Fibroblast of skin of left biceps (primary cell): ENCODE measurements at places on chromosomes 2 and 18.

- DNase-seq = no peak
Measured at GRCh38 chr2:218754201-218754600, 27.7 kb upstream of the CYP27A1 start.

GRCh38 chr2:48162742-48163141, 256.4 kb upstream of the FBXO11 start:
- no peak for DNase-seq

DNA sequence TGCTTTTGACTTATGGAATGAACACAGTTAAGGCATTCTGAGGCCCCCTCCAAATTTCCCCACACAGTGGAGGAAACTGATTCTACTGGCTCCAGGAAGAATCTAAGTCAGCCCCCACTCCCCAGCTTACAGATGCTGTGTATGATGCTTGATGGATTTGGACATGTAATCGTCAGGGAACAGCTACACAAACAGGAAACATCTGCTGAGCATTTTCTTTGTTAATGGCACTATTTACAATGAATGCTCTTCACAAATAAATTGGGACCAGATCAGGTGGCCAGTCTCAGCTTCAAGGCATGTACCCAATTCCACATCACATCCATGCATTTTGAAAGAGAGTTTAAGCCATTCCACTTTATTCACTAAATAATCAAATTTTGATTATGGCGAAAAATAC, 562.3 kb downstream of the SOX11 start:
- DNase-seq = no peak

DNA sequence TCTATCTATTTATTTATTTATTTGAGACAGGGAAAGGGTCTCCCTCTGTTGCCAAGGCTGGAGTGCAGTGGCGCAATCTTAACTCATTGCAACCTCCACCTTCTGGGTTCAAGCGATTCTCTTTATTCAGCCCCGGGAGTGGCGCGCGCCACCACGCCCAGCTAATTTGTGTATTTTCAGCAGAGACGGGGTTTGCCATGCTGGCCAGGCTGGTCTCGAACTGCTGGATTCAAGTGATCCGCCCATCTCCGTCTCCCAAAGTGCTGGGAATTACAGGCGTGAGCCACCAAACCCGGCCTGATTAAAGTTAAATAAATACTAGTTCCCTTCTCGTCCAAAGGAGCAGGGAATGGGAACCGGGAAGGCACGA, 4.2 kb upstream of the CTDSP1 start:
- no peak for DNase-seq

DNA sequence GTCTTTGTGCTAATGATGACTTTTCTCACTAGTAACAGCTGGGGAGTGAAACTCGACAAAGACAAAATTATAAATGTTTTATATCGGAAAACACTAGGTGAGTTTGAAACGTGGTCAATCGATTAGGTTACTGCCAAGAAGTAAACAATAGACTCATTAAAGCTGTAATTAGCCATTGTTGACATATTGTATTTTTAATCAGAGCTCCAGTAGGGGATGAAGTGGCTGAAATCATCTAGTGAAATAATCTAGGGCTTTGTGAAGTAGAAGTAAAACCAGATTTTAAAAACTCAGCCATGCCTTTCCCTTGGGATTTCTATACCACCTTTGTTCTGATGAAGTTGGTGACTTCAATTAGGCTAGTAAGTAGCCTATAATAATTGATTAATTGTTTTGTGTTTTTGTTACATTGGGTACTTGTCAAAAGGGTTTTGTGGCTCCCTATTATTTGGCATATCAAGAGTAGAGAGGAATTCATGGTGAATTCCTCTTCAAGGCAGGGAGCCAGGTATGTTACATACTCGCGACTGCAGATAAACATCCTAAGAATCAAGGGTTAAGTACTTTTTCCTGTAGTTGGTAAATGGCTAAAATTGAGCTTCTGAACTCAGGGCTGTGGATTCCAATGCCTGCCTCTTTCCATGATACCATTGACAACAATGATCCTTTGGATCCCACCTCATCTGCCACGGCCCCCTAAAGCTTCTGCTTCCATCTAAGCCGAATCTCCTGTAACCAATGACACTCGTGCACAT, 31.6 kb downstream of the RAB27B start:
- no peak for DNase-seq

GRCh38 chr2:158060835-158061435, 40.7 kb upstream of the UPP2 start:
- DNase-seq = peak; percentile 14

DNA sequence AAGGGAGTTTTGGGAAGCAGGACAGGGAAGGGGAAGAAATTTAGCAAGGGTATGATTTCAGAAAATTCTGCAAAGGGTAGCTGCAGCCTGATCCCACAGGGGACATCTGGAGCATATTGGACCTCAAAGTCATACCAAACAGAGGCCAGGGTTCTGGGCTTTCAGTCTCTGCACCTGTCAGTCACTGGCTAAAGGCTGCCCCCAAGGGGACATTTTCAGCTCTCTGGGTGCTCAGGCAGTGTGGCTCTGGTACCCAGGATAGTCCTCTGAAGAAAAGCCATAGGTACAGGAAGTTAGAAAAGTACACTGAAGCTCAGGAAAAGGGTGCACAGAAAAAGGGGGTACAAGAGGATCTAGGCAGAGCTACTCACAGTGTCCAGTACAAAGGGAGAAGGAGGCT, 149.2 kb downstream of the INSIG2 start:
- no peak for DNase-seq

GRCh38 chr2:240928476-240929363, 22.6 kb downstream of the CROCC2 start:
- DNase-seq = no peak

GRCh38 chr2:26448651-26449050, 29.3 kb downstream of the OTOF start:
- no peak for DNase-seq

- DNase-seq = no peak
Measured at GRCh38 chr2:57693965-57694364, 352.6 kb upstream of the VRK2 start.

DNA sequence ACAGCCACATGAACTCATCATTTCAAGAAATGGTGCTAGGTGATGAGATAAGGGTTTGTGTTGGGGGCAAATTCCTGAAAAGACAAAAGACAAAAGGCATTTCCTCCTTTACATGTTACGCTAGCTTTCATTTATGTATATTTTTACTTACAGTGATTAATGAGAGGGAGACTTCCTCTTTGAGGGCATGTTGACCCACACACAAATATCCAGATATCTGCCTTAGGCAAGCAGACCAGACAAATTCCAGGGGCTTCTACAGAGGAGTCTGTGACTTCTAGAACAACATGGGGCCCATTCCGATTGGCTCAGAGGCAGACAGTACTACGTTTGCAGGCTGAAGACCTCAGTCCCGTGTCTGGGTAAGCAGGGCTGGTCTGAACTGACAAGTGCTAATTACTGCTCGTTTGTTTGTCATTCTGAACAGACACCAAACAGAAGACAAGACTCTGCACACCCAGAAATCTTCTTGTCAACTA, 74.8 kb upstream of the ST6GAL2 start:
- DNase-seq = no peak

GRCh38 chr2:162327134-162327769, 8.8 kb upstream of the IFIH1 start:
- no peak for DNase-seq

GRCh38 chr2:48445091-48445725, 84.7 kb upstream of the STON1 start:
- DNase-seq = no peak

DNA sequence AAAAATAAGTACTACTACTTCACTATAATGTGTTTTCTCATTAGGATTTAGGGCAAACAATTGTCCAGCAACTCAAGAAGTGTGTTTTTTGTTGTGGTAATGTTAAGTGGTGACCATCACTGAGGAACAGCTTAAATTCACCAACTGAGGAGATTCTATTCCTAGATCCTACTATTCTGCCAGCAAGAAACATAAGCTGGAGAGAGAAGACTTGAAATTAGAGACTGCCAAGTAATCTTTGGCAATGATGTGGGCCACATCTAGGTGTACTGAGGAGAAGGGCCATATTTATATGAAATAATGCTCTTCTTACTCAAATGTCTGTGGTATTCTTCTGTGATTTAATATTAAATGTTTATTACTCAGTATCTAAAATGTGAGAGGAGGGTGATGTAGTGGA, 44.3 kb upstream of the MSTN start:
- no peak for DNase-seq

GRCh38 chr2:206023183-206023582, 62.8 kb downstream of the INO80D start:
- DNase-seq = no peak

DNA sequence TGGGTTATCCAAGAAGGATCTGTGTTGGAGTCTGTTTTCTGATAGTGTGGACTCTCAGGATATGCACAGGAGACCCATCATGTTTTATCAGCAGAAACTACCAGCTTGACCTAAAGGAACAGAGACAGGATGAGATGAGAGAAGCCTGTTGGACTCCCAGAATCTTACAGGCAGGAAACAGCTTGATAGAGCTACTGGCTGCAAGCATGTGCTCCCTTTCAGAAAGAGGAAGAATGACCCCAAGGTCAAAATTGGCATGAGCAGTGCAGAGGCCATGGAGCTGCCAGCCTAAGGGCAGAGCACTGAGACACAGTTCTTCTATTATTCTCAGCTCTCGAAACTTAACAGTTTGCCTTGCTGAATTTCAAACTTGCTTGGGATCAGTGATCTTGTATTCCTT, 135.2 kb upstream of the NFATC1 start:
- no peak for DNase-seq

GRCh38 chr18:72160510-72161445, 383.4 kb downstream of the CBLN2 start:
- DNase-seq = no peak

DNA sequence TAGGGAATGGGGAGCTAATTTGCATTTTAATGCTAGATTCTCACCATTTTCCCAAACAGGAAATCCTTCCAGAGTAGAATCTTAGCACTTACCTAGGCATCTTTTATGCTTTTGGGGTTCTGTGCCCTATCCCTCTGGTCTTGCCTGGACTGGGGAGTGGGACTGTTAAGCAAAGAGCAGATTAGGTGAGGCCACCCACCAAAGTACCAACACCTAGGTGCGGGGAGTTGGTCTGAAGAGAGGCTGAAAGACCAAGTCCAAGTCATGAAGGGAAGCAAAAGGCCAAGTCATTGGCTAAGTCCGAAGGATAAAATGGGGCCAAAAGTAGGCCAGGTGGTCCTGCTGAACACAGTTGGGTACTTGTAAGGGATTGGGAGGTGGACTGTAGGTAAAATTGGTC, 86.7 kb downstream of the FAM168B start:
- DNase-seq = no peak

GRCh38 chr2:44351088-44351487, 10.2 kb downstream of the PREPL start:
- no peak for DNase-seq

DNA sequence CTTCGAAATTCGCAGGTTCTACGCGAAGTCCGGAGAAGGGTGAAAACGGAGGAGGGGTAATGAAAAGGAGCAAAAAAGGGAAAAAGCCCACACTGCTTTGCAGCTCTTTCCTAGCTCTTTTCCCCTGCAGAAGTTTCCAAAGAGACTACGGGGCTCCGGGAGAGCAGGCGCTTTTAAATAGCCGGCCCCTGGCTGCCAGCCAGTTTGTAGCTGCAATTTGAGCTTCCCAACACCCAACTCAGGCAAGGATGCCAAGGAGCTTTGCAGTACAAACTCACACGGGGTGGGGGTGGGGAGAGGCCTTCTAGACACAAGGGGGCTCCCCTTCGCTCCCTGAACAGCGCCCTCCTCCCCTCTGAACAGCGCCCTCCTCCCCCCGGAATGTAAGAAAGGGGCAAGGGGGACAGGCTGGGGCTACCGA, at the start of gene IGFBP5:
Gene IGFBP5 (minus strand): TSS at position 149 of the 421 bp plus-strand sequence. CDS start 774 bp downstream, outside the sequence.
- DNase-seq = peak; percentile 87

- DNase-seq = no peak
Measured at GRCh38 chr2:58731488-58731869, 490.4 kb upstream of the FANCL start.

DNA sequence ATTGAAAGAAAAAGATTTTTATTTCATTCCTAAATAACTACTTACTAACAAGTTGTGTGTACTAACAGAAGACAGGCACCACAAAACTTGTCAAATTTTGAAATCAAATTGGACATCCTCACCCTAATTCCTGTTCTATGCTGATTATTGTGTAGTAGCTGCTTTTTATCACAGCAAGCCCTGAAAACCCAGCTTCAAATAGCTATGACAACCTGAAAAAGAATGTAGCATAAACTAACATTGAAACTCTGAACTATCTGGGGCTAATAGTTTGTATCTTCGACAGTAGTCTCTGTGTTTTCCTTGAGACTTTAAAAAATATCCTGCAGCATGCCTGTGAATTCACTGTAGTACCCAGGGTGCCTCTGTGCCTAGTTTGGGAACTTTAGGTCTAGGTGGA, 122.6 kb downstream of the WDPCP start:
- DNase-seq = no peak

- peak; percentile 89 for DNase-seq
Measured at GRCh38 chr2:30421604-30422443, 25.2 kb upstream of the LCLAT1 start.

- DNase-seq = no peak
Measured at GRCh38 chr2:108347786-108348185, 30.0 kb upstream of the SULT1C4 start.

GRCh38 chr18:13638719-13639595, 87.4 kb downstream of the FAM210A start:
- no peak for DNase-seq

- DNase-seq = no peak
Measured at GRCh38 chr2:238132463-238133450, 5.7 kb upstream of the KLHL30 start.

DNA sequence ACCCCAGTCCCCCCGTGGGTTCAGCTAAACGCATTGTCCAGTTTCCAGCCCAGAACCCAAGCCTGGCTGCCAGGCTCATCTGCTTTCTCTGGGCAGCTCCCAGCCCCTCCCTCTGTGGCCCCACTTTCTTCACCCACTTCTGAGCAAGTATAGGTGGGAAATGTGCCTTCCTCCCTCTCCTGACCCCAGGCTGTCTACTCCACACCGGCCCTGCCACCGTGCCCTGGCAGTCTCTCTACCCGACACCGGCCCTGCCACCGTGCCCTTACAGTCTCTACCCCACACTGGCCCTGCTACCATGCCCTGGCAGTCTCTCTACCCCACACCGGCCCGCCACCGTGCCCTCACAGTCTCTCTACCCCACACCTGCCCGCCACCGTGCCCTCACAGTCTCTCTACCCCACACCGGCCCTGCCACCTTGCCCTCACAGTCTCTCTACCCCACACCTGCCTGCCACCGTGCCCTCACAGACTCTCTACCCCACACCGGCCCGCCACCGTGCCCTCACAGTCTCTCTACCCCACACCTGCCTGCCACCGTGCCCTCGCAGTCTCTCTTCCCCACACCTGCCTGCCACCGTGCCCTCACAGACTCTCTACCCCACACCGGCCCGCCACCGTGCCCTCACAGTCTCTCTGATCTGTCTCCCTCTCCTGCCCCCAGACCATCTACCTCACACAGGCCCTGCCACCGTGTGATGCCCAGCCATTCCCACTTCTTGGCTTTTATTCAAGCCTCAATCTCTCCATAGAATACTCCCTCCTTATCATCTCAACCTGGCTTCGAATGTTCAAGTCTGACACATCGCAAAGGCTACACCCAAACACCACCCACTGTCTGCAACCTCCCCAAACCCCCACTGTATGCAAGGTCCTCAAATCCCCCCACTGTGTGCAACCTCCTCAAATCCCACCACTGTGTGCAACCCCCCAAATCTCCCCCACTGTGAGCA, 108.9 kb downstream of the TPO start:
- no peak for DNase-seq
